Hematopoietic multipotent progenitor cell treated with erythropoietin and hydrocortisone succinate and interleukin-3 and kit ligand, for 15 days (in vitro differentiated cells): ENCODE measurements at places on chromosomes 1 and 21.

GRCh38 chr1:226029568-226030225 lies 30.6 kb upstream of the SDE2 start:
- DNase-seq, result no peak

GRCh38 chr1:164054331-164054730 lies 504.7 kb upstream of the PBX1 start:
- DNase-seq, result no peak

GRCh38 chr1:227773558-227773957 lies 38.3 kb downstream of the SNAP47 start:
- DNase-seq, result no peak

DNA sequence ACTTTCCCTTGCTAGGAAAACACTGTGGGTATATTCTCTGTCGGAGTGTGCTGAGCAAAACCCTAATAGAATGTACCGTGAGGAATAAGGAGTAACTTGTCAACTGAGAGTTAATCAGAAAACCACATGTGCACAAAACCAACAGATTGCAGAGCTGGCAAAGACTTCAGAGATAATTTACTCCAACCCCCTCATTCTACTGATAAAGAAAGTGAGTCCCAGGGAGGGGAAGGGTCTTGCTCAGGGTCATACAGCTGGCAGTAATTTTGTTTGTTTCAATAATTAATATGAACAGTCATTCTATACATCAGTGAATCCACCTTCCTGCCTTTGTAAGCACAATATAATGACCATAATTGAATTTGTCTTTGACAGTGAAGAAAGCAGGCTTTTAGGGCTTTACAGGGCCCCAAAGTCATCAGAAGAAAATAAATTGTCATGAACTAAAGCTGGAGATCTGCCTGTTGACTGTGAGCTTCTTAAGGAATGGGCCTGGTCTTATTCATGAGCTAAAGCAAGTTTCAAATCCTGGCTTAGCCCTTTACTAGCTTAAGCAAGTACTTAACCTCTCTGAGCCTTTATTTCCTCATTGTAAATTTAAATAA lies 67.2 kb upstream of the HOOK1 start:
- DNase-seq, result no peak

DNA sequence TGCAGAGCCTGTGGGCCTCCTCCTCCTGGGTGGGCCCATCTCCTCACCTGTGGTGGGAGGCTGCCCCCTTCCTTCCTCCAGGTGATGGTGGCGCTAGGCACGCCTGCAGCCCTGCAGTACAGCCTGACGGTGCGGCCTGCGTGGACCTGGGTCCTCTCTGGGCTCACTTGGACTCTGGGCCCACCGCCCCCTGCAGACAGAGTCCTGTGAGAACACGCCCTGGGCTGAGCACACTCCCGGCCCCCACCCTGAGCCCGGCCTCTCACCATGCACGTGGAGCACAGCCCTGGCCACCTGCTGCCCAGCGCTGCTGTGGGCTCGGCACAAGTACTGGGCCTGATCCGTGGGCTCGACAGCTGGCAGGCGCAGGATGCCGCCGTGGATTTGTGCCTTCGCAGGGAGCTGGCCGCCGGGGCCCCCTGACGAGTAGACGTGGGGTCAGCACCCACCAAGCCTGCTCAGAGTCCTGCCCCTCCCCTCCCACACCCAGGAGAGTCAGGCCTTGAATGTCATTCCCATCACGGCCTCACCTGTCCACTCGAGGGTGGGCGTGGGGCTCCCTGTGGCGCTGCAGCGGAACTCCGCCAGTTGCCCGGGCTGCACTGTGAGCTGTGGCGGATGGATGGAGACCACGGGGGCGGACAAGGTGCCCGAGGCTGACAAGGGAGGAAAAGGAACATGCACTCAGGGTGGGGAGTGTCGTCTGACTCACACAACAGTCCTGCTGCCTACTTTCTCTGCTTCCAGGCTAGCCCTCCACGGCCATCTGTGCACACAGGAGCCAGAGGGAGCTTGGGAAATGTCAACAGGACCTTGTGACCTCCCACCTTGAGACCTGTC lies 43.4 kb downstream of the LDLRAD2 start:
- no peak for DNase-seq

DNA sequence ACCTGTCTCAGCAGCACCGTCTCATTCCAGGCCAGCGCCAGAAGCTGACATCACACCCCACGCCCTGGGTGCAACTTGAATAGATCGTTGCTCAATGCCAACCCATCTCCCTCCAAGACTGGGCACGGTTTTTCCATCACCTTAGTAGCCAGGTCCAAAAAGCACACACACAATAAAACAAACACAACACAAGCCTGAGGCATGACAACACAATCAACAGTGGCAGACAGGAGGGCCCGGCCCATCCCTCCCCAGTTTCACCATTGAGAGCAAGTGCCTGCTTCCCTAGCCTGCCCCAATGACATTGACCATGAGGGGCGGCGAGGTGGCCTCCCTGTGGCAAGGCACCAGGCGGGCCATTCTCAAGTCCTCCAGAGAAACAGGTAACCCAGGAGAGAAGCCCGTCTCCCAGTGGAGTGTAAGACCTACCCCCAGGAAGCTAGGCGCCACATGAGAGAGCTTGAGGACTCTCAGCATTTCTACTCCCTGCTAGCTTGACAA lies 2.7 kb downstream of the IFFO2 start:
- no peak for DNase-seq

- no peak for DNase-seq
These were observed 131.0 kb downstream of the KCNK1 start for GRCh38 chr1:233744779-233745513.

DNA sequence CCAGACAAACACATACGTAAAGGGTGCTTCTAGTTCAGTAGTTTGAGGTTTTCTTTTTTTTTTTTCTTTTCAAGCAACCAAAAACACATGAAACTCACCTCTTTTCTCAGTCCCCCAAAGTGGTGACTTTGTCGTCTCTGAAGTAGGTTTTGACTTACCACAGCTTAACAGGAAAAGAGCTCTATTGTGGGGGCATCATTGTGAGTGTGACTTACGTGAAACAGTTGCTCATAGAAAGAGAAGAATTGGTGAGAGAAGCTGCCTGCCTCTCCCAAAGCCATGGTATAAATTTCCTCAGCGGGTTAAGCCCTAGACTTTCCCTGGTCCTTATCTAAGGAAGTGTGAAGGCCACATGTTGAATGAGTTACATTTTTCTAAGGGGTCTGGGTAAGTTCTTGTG lies 11.9 kb downstream of the FASLG start:
- DNase-seq, result no peak

- no peak for DNase-seq
These were observed 1519.1 kb downstream of the BRINP3 start for GRCh38 chr1:188958461-188959115.

DNA sequence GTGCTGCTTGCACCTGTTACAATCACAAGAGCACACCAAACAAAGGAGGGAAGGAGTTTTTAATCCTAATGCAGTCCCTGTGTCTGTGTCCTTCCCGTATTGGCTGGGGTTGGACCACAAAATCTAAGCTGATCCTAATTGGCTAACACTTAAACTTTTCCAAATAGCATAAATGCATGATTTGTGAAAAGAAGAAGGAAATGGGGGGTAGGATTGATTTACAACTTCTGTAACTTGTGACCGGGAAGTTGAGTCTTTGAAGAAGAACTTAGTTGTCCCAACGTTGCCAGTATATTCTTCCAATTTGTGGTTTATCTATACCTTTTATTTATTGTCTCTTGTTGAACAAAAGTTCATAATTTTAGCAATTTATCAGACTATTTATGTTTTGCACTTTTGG lies 11.8 kb upstream of the IPP start:
- DNase-seq, result no peak

DNA sequence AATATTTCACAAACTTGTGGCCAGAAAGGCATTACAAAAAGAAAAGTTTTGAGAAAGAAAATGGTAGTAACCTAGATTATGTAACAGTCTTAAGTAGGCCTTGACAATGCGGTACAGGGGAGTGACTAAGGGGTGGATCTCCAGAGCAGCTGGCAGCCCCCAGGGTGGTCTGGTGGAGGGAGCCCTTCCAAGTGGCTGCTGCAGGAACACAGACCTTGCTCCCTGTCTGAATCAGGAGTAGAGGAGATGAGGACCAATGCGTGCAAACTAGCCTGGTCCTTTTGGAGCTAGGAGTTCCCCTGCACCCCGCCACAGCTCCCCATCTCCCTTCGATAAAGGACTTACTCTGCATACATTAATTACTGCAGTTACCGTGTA lies 189.0 kb downstream of the NFIA start:
- no peak for DNase-seq

DNA sequence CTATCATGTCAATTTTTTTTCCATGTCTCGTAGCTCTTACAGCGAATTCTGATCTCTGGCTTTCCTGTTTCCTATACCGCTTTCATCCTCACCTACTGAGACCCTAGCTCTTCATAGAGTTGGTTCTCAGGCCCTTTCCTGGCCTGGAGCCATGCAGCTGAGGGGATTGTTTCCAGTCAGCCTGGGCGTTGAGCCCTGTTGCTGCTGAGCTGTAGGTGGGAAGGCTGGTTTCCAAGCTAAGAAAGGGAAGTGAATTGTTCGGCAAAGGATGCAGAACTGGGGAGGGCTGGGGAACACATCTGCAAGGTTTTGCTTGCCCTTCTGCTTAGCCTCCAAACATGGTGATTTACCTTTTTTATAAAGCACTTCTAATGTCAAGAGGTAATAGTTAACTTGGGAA lies 41.5 kb downstream of the SPATA46 start:
- no peak for DNase-seq

DNA sequence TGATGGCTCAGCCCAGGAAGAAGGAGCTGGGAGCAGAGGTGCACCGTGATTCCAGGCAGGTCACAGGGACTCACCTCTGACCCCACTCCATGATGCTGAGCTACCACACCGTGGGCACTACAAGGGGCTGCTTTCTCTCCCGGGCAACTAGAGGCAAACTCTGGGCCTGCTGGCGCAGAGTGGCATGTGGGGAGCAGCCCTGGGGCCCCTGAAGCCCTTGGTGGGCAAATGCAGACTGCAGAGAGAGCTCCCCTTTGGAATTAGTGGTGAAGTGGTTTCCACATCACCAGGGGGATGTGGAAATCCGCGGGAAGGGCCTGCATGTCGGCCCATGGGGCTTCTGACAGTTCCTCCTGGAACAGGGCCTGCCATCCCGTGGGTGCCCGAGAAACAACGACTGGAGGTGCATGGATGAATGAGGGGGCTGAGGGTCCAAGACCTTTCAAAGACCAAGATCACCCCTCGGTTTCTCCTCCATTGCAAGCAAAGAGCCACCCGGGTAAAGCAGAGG lies 11.8 kb upstream of the MMEL1 start:
- no peak for DNase-seq

DNA sequence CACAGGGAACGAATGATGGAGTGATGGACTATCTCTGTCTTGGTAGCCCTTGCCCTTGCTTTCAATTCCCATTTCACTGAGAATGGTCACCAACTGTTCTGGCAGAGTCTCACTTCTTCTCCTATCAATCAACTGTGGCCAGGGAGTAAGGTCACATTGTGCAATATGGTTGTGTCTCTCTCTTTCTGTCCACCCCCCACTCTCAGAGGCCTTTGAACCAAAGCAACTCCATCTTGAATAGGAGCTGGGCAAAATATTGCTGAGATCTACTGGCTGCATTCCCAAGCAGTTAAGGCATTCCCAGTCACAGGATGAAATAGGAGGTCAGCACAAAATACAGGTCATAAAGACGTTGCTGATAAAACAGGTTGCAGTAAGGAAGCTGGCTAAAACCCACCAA lies 36.7 kb downstream of the NTMT2 start:
- no peak for DNase-seq

GRCh38 chr1:53108646-53109580 lies 33.5 kb downstream of the SLC1A7 start:
- no peak for DNase-seq

GRCh38 chr1:205030896-205031295 lies 12.1 kb upstream of the CNTN2 start:
- no peak for DNase-seq

DNA sequence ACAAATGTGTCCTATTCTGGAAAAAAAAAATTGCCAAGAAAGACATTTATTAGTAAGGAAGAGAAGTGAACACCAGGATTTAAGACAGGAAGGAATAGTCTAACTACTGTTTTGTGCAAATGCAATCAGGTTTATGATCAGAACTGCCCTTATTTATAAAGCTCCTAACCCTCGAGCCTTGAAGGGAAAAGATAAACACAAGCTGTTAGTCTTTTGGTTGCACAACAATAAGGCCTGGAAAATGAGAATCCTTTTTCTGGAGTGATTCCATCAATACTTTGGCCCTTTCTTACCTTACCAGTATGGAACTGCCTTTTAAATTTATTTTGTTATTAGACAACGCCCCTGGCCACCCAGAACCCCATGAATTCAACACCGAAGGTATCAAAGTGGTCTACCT lies 52.9 kb downstream of the SNRPE start:
- DNase-seq, result no peak

DNA sequence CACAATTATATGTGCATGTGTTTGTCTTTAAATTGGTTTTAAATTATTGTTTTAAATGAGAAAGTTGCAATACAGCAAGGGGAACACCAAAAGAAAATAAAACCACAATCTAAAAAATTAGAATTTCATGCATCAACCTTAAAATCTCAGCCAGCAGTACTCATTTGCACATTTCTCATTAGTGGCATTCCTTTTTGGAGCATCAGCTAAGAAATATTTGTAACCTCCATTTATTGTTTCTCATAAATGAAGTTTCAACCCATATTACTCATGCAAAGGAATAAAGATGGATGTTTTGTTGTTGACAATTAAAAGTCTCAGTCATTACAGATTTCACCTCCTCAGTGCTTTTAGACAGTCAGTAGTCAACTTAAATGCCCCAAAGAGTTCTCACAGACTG lies 160.1 kb downstream of the TBX15 start:
- DNase-seq, result no peak

GRCh38 chr1:206419783-206420182 lies 50.5 kb upstream of the IKBKE start:
- DNase-seq, result no peak

DNA sequence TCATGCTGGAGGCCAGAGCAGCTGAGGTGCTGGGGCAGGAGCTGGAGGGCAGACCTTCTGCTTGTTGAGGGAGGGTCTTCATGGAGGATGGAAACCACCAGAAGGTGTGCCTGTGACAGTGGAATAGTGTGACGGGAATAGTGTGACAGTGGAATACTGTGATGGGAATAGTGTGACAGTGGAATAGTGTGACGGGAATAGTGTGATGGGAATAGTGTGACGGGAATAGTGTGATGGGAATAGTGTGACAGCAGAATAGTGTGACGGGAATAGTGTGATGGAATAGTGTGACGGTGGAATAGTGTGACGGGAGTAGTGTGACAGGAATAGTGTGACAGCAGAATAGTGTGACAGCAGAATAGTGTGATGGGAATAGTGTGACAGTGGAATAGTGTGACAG lies 325.1 kb downstream of the HHAT start:
- DNase-seq, result no peak

GRCh38 chr1:238476841-238477240 lies 586.1 kb upstream of the ZP4 start:
- no peak for DNase-seq
